ENCODE measurements at places on chromosomes 12 and 14. TPM values are rescaled to one million over a fixed set of nuclear protein-coding genes. Genes with fewer than 3 reads are reported as not detected.

DNA sequence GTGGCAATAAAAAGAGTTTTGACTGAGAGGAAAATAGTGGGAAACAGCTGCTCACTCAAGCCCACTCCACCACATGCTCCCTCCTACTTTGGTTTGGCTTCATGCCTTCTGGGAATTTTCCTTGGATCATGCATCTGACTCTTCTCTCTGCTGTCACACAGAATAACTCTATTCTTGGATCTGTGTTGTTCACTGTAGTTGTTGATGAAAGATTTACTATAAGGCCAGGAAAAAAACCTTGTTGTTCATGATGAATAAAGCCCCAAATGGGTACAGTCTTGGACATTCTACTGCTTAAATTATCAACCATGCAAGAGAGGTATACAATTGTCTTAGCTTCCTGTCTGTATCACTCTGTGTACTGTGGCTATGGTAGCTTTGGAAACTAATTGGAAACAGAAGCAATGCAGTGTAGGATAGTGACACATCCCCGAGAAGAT is 70.5 kb downstream of the TMX1 start:
- peak; percentile 47 for DNase-seq

GRCh38 chr14:65847075-65847847 is 434.7 kb downstream of the FUT8 start:
- DNase-seq, result no peak

- no peak for DNase-seq
These were observed 56.8 kb downstream of the DUSP16 start for GRCh38 chr12:12505544-12506495.

GRCh38 chr14:57391517-57392195 is 1.3 kb downstream of the NAA30 start:
- DNase-seq, result peak; percentile 4

- no peak for DNase-seq
These were observed 30.3 kb downstream of the YEATS4 start for GRCh38 chr12:69389831-69390230.

TC2N gene
- 11.4 TPM for polyA plus RNA-seq

TMEM121 gene
- polyA plus RNA-seq, result 4.9 TPM

C3AR1 gene
- polyA plus RNA-seq, result 2.4 TPM

WNT1 gene
- polyA plus RNA-seq, result not detected

All from renal pelvis (tissue), 12 donors.